Ureter (tissue), 1 donor: ENCODE measurements at places on chromosomes 1 and 21. TPM values are rescaled to one million over a fixed set of nuclear protein-coding genes. Genes with fewer than 3 reads are reported as not detected.

- no peak for DNase-seq
These were observed 82.4 kb downstream of the PLXNA2 start for GRCh38 chr1:208161656-208162375.

The RBM11 gene
- 9.1 TPM for total RNA-seq

DNA sequence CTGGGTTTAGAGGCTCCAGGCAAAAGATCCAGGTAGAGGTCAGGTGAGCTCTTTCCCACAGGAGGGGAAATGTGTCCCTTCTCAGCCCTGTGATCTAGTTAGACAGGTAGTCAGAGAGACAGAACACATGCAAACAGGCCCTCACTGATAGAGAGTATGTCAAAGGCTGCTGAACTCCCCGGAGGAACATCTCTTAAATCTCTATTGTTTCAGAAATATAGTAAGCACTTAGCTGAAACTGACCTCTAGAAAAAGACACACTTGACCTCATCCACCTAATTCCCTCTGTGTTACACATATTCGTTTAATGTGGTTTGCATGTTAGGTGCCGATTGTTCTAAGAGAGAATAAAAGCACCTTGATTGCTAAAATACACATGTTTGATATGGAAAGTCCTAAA, 23.3 kb downstream of the SUSD4 start:
- no peak for DNase-seq

The PIGR gene
- total RNA-seq = 670 TPM

DNA sequence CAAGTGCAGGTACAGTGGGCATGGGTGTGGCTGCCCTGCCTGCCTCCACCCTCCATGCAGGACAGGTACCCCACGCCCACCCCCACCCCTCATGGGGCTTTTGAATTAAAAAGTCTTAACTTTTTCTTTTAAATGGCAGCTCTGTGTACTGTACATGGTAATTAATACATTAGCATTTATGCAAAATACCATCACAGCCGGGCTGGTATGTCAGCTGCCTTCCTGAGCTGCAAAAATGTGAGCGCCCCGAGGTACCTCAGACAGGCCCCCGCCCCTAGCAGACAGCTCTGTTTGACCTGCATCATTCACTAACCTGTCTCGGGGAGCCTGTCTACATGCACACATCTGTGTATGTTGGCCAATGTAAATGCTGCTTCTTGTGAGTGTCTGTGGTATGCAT, 42.2 kb upstream of the POU3F1 start:
- no peak for DNase-seq

The CD1E gene
- 0.52 TPM for total RNA-seq

DNA sequence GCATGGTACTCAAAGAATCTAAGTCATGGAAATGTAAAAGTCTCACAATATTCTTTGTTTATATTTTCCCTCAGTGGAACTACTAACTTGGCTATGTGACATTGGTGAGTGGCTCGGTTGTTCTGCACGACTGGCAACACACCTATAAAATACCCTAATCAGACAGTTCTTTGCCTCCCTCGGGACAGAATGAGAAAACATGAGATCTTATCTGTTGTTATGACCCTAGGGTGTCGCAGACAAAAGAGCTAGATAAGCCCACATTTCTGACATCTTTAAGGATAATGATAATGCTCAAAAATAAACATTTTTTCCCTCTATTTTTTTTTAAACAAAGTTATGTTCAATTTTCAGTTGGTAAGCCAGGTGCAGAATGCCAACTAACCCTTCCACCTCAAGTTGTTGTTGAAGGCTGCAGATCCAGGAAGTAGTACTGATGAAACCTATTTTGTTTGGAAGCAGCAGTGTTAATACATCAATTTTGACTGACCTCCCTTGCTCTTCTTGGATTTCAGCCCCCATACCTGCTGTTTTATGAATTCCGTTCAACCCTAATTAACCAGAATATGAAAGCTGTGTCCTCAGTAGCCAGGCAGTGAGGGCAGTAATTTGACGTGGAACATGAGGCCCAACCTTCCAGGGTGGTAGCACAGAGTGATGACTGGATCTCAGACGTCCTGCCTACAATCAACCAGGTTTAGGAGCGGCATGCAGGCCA, 108.7 kb upstream of the DUSP10 start:
- no peak for DNase-seq
